Temporal lobe (tissue), 4 donors: ENCODE measurements at places on chromosomes 6 and 20. TPM values are rescaled to one million over a fixed set of nuclear protein-coding genes. Genes with fewer than 3 reads are reported as not detected.

Gene PSMB9
- 0.74 TPM for total RNA-seq

Gene CLDN20
- not detected for total RNA-seq

Gene C20orf141
- total RNA-seq: not detected

Gene TRIM10
- 0.25 TPM for total RNA-seq

Gene C6orf15
- total RNA-seq: not detected

Gene PGC
- total RNA-seq: 0.49 TPM

Gene VARS1
- 41.1 TPM for total RNA-seq

Gene ASIP
- not detected for total RNA-seq

Gene SLC17A3
- total RNA-seq: not detected
